Brain pericyte (primary cell): ENCODE measurements at places on chromosomes 13 and 19.

- DNase-seq = peak; percentile 99
Measured at GRCh38 chr19:8592231-8593009, 15.2 kb upstream of the MYO1F start.

GRCh38 chr13:26476111-26476781 is 81.2 kb upstream of the WASF3 start:
- DNase-seq = no peak

DNA sequence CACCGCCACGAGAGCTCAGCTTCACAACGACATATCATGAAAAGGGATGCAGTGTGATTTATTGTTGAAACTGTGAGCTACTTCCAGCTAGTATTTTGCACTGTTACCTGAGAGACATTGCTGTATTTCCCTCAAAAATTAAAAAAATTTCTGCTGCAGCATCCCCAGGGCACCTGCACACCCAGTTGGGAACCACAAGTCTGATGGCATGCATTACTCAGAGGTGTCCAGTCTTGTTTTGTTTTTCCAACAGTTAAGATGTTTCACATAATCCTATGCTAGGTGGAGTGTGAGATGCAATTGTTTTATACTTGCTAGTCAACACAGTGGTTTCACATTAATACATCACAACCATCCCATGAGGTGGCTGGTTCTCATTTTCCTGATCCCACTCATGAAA is 285.2 kb downstream of the SHISA2 start:
- DNase-seq = no peak

DNA sequence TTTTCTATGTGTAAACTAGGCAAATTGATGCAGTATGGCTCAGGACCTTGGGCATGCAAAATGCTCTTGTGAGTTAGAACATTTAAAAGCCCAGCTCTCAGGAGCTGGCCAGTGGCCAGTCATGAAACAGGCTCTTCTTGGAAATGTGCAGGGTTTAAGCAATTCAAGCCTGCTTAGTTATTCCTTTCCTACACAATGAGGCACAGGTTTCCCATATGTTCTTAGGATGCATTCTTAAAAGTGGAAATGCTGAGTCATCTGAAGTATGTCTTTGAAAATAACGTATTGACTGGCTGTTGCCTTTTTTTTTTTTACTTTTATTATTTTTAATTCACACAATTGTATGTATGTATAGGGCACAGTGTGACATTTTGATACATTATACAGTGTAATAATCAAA is 300.7 kb downstream of the SLC7A1 start:
- DNase-seq = no peak

DNA sequence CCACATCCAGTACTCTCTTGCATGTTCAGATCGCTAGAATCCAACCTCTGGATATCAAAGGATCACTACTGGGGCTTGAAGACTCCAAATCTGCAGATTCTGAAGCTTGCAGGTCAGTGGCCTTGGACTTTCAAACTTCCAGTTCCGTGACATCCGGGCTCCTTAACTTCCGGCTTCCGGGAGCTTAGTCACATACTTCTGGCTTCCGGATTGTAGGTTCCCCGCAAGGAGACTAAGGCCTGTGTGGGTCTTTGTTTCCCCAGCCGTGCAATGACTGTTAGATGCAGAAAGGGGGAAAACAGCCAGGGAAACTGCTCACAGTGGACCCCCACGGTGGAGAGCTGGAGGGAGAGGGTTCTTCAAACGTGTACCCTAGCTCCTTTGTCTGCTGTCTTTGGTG is 41.4 kb downstream of the ZNF333 start:
- DNase-seq = no peak

DNA sequence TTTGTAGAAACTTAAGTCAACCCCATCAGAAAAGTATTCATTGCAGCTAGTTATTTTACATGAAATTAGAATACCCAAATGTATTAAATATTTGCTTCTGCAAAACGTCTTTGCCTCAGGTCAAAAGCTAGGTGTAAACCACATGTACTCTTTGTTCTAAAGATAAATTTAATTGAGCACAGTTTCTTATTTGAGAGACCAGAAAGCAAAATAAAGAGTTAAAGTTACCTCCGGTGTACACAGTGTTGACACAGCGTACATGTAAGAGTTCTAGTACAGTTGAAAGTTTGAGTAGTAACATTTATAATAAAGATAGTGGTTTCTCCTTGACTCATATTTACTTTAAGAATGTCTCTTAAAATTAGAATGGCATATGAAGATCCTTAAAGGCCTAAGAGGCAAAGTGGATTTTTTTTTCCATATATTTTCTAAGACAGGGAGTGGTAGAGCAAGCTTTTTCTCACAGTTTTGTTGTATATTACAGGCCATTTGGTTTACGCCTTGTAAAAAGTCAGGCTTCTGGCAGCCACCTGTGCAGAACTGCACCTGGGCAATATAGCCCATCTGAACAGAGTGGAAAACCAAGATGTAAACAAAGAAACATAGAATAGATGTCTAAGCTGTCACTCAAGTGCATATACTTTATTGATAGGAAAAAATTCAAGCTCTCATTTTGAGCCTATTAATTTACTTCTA is 2.9 kb downstream of the LRCH1 start:
- DNase-seq = no peak

DNA sequence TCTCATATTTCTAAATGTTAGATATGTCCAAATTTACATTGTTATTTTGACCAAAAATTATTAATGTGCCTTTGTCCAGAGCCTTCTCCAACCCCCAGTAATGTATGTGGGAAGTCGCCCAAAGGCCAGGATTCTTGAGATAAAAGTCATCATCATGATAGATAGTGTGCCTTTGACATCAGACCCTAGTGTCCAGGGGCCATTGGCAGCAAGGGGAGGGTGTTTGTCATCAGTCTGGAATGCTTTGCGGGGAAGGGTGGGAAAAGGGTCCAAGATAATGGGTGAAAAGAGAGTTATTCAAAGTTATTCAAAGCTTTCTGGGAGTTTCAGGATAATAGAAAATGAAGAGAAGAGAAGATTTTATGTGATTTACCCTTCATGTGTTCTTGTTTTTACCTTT is 909.5 kb upstream of the GPC6 start:
- no peak for DNase-seq

DNA sequence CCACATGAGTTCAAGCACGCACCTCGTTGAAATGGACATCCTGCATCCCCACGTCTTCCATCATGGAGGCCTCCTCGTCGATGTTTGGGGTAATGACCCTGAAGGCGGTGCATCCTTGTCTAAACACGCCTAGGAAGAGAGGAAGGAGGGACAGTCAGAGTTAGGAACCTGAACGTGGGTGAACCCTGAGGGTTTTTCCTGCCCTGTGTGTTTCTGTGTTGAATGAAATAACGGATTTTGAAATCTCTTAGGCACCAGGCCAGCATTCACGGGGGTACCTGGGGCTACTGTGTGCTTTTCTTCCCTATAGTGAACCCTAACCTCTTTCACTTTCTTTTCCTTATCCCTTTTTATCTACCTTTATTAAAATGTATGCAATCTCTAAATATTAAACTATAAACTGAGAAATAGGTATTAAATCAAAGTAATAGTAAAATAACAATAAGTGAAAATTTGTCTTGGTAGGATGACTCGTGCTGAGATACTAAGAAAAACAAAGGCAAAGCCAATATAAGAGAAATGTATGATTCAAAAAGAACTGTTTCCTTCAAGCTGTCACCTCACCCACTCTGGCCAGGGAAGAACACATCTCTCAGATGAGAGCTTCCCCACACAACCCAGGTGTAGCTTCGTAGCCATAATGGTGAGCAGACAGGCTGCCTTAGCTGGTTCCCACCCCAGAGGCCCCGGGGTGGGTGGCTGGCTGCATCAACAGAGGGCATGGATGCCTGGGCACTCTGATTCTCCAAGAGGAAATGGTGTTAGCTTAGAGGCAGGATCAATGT is 72.1 kb upstream of the SLC15A1 start:
- DNase-seq = no peak

- no peak for DNase-seq
Measured at GRCh38 chr19:3140667-3141038, 4.8 kb downstream of the GNA15 start.

DNA sequence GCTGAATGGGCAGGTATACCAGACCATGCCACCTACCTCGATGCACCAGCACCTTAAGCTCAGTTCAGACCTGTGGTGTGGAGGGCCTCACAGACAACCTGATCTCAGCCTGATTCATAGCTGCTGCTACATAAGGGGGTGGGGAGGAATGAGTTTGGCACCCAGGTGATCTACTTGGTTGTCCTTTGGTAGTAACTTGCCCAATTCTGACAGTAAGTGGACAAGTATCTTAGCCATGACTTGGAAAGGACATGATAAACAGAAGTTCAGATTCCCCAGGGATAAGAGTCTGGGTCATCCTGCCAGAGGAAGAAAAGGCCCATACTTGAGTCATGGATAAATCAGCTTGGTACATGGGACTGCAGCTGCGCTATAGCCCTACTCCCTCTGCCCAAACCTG is 28.4 kb upstream of the SOHLH2 start:
- DNase-seq = no peak

DNA sequence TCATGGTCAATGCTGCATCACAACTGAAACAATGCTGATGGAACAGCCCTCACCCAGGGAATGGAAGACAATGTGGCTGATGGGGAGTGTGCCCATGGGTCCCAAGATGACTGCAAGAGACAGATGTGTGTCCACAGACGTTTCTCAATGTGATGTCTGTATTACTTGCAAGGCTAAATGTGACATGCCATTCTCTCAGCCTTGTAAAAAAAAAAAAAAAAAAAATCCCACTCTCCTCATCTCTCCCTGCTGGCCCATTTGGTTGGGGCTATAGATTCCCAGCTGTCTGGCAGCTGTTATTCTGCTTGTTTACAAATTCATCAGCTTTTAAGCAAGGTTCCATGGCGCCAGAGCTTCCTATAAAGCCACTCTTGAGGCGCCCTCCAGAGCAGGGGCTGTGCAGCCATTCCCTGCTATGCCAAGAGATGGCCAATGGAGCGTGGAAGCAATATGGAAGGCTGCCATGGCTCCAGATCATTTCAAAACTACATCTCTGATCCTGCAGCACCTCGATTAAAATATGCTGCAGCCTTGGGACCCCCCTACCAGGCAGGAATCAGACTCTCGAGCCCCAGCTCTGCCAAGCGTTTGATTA is 294.8 kb downstream of the FOXO1 start:
- DNase-seq = no peak

- DNase-seq = no peak
Measured at GRCh38 chr19:3572855-3573161, at the start of gene HMG20B. TSS of gene HMG20B (plus strand) at chr19:3572944. CDS start at chr19:3573310, 366 bp downstream.

- no peak for DNase-seq
Measured at GRCh38 chr19:13705201-13705600, 59.1 kb upstream of the MRI1 start.

DNA sequence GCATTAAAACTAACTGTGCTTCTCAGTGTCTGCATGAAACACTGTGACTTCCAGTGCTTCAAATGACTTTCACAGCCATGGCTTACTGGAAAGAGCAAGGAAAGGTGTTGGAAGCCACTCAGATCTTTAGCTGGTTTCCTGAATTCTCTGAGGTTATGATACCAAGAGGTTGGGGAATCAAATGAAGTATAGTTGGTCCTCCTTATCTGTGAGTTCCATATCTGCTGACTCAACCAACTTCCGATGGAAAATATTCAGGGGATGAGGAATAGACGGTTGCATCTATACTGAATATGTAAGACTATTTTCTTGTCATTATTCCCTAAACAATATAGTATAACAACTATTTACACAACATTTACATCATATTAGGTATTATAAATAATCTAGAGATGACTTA is 32.4 kb downstream of the EPSTI1 start:
- DNase-seq = no peak

GRCh38 chr19:10201176-10201575 is 6.4 kb upstream of the DNMT1 start:
- no peak for DNase-seq

GRCh38 chr13:23642110-23642509 is 71.9 kb downstream of the TNFRSF19 start:
- no peak for DNase-seq

DNA sequence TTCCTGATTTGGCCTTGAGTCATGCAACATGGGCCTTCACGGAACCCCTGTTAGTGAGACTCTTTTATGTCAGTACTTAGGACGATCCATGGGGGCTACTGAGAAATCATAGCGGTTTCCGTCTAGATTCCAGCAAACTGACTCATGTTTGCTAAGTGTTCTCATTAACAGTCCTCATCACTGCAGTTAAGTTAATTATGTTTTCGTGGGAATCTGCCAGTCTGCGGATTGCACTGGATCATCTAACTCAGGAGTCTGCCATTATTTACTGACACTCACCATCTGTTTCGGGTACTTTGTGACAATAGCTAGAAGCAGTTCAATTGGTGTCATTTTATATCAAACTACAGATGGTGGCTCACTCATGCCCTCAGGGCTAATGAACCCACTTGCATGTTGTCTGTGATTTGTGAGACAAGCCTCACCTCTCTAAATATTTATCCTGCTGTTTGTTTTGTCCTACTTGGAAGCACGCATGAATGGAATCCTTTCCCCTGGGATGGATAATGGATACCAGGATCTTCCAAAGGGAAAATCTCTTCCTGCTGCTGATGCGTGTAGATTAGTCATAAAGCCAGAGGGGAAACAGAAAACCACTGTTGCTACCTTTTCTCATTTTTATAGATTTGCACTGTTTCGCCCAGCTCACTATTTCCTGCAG is 61.8 kb downstream of the RAB20 start:
- DNase-seq = no peak

- DNase-seq = peak; percentile 55
Measured at GRCh38 chr13:43307921-43308433, 284.6 kb downstream of the DNAJC15 start.

DNA sequence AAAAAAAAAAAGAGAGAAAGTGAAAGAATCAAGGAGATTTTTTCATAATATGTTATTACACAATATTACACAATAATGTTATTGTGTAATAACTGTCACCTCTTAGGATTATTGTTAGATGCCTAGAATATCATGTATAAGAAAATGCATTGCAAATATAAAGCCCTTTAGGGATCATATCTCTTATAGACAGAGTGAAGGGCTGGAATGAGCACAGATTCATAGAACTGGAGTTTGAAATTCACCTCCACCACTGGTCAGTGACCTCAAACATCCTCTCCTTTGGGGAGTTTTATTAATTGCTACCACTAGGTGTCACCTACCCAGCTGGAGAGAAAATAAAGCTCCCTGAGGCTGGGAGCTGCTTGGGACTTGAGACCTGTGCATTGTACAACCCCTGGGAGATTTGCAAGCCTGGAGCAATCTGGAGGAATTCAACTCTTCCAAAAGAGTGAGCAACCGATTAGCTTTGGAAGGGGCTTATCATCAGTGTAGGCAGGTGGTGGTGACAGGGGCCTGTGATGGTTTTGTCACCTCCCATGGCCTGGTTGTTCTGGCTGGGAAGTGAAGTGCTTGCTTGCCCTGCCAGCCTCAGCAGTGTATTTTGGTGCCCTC is 30.3 kb upstream of the FRY start:
- DNase-seq = no peak

- no peak for DNase-seq
Measured at GRCh38 chr19:53884256-53884655, 2.3 kb downstream of the PRKCG start.
